NCI-H1436 (cell line): ENCODE measurements at places on chromosomes 11 and 22.
A peak's percentile ranks its signal among the peaks of the same experiment; 100 is the strongest.

DNA sequence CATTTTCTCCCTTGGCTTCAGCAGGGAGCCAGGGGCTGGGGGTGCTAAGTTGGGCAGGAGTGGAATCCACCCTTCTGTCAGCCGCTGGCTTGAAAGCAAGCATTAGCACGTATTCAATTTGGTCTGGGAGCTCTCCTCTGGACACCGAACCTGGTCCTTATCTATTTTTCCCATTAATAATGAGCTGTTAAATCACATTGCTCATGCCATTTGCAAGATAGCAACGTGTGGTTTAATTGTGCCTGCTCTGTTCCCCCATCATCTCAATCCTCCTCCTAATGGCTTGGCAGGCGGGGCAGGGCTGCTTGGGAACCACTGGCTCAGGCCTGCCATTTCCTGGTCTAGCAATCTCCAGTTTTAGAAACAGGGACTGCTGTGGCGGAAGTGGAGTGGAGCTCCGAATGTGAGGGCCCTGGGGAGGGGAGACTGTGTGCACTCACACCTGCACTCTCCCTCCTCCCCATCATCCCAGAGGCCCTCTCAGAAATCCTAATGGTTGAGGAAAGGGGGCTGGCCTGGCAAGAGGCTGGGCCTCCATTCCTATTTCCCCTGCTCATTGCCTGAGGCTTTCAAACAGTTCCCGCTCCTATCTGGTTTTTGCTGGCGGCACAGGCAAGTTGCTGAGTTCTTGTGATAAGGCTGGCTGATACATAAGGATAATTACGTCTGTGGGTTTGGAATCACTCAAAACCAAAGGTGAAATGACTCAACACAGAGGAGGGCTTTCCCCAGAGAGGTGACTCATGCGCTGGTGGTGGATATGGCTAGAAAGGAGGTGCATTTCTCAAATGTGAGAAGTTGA is 201.2 kb upstream of the E2F8 start:
- peak; percentile 32 for DNase-seq

GRCh38 chr11:11463405-11463804 is 110.4 kb upstream of the CSNK2A3 start:
- DNase-seq = peak; percentile 39

DNA sequence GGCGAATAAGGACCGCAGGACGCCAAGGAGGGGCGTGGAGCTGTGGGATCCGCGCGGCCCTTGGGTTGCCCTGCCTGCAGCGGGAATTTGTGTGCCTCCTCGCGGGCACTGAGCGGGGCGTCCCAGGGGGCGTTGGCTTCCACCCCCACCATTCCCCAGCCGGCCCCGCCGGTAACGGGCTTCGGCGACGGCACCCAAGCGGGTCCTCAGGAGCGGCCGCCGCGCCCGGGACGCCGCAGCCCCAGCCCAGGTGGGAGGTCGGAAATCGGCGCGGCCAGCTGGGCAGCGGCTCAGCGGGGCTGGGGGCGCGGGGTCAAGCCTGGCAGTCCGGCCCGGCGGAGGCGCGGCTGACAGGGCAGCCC is 320 bp downstream of the CLTCL1 start:
- peak; percentile 32 for DNase-seq

DNA sequence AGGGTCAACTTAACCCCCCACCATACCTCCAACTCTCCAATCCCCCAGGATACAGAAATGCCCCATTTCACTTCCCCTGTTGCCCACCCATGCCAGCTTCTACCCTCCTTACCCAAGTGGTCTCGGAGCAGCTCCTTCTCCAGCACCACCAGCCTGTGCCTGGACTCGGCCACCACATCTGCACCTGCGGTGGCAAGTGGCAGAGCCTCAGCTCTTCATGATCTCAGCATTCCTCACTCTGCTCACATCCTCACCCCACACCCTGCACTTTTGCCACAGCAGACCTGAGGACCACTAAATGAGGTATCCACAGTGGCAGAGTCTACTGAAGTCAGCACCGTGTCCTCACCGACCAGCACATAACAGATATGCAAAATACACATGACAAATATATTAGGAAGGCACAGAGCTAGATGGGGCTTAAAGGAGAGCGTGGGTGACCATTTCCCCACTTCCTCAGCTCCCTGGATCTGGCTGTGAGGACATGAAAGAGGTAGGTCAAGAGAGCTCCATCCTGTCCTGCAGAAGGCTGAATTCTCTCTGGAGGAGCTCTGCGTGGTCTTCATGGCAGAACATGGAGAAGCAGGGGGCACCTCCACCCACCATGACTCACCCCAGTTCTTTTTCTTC is 9.7 kb downstream of the NHERF4 start:
- no peak for DNase-seq

- no peak for DNase-seq
Measured at GRCh38 chr11:6834021-6834420, 11.5 kb upstream of the OR10A5 start.

GRCh38 chr22:44737406-44738346 is 14.7 kb upstream of the ARHGAP8 start:
- no peak for DNase-seq

- no peak for DNase-seq
Measured at GRCh38 chr11:96713301-96713700, 323.5 kb downstream of the JRKL start.

GRCh38 chr22:47309476-47309875 is 547.0 kb downstream of the TBC1D22A start:
- DNase-seq = no peak

- no peak for DNase-seq
Measured at GRCh38 chr11:44574610-44575287, 9.3 kb downstream of the CD82 start.

- no peak for DNase-seq
Measured at GRCh38 chr22:20843501-20843900, 15.1 kb downstream of the PI4KA start.

GRCh38 chr22:21791635-21792625 is 56.3 kb upstream of the YPEL1 start:
- DNase-seq = no peak

DNA sequence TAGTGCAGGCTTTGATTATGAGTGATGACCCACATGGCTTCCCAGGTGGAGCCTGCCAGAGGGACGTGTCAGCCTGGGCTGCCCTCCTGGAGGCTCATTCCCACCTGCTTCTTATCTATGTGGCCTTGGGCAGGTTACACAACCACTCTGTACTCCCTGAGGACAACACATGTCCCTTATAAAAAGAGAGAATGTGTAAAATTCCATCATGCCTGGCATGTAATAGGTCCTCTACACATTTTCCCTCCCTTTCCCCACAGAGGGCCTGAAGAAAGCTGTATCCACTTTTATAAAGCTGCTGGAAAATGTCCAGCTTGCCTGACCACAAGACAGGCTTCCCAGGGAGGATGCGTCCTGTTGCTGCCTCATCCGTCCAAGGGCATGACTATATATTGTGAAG is 55.0 kb upstream of the VSTM5 start:
- no peak for DNase-seq

GRCh38 chr11:58647866-58648265 is 25.4 kb downstream of the CNTF start:
- DNase-seq = no peak

DNA sequence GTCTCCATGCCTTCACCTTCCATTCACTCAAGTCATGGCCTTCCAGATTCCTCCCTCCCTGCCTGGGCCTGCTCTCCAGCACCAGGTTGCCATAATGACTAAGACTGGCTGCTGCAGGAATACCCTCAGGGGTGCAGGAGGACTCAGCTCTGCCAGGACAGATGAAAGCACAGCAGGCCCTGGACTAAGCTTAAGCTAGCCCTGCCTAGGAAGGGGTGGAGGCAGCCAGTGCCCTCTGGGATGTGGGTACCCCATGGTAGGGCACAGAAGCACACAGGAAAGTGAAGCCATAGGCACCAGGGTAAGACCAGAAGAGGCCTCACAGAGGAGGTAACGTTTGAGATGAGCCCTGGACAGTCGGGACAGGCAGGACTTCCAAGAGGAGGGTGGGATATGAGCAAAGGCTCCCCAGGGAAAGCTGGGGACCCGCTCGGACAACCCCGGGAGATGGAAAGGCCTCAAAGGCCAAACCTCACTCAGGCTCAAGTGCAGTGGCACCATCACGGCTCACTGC is 3.0 kb upstream of the RIN1 start:
- DNase-seq = no peak

GRCh38 chr11:20031155-20032001 is 128.9 kb downstream of the DBX1 start:
- no peak for DNase-seq

- no peak for DNase-seq
Measured at GRCh38 chr11:40203606-40204005, 1255.8 kb downstream of the LRRC4C start.

GRCh38 chr11:115502636-115503082 is 1.6 kb downstream of the CADM1 start:
- no peak for DNase-seq

GRCh38 chr11:76184551-76184993 is 21.7 kb downstream of the WNT11 start:
- DNase-seq = no peak

GRCh38 chr11:114232400-114233059 is 63.7 kb upstream of the NNMT start:
- no peak for DNase-seq

DNA sequence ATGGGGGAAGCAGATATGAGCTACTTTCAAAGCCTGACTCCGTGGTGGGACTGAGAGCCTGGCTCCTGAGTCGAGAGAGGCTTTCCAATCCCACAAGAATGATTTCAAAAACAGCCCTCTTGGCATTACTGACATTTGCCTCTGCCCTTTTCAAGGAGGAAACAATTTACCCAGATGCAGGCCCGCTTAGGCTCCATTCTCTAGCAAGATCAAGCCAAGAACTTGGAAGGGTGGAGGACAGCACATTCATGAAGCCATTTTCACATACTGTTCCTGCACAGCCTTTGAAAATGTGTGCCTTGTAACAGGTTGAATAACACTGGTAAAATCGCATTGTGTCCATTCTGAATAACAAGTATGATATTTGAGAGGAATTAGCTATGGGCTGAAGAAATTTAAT is 58.2 kb upstream of the EED start:
- no peak for DNase-seq

DNA sequence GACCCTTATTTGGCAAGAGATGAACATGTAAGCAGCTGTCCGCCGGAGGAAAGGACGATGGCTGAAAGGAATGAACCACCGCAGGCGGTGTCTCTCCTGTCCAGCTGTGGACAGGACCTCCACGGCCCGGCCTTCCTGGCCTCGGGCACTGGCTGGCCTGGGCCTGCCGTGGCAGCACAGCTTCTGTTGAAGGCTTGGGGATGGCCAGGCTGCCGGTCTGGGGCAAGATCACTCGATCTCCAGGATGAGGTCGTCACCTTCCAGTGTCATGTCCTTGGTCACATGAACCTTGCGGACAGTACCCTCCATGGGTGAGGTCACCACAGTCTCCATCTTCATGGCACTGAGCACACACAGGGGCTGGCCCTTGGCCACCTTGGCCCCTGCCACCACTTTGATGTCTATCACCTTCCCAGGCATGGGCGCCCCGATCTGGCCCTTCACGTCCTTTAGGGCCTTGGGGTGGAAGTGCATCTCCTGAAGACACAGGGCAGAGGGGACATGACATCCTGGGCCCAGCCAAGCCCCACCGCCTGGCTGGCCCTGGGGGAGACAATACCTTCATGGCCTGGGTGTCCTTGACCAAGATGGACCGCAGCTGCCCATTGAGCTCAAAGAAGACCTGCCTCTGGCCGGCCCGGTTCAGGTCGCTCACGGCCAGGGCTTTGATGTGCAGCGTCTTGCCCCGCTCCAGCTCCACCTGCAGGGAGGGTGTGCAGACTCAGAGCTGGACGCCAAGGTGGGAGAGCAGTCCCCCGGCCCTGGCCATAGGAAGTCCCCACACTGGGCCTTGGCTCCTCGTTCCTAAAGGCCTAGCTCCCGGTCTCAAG is 5.6 kb downstream of the RCE1 start:
- DNase-seq = no peak

DNA sequence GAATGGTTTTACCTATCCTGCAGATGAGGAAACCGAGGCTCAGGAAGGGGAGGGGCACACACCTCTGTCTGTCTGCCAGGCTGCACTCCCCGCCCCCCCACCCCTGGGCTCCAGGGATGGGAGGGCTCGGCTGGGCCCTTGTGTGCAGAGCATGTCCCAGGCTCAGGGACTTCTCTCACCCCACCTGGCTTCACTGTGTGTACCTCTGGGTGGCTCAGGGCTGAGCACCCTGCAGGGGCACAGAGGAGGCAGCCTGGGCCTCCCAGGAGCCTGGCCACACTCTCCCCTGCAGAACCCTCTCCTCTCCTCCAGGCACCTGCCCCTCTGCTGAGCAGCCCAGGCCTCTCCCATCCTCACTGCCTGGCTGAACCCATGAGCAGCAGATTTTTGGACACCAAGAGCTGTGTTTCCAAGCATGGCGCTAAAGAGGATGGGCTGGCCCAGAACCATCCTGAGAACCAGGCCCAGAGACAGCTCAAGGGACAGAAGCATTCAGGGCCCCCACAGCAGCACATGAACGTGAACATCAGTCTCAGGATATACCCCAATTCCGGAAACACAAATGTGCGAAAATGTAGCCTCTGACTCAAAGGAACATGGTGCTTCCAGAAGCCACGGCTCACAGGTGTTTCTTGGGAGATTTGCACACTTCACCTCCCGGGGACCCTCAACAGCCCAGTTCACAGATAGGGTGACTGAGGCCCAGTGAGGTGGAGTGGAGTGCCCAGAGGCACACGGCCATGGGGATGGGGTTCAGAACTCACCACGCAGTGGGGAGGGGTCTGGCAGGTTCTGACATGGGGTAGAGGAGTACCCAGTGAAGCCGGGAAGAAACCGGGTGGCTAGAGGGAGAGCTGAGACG is 10.5 kb downstream of the EMID1 start:
- DNase-seq = no peak

- DNase-seq = no peak
Measured at GRCh38 chr22:48378673-48379072, 1449.0 kb downstream of the BRD1 start.

DNA sequence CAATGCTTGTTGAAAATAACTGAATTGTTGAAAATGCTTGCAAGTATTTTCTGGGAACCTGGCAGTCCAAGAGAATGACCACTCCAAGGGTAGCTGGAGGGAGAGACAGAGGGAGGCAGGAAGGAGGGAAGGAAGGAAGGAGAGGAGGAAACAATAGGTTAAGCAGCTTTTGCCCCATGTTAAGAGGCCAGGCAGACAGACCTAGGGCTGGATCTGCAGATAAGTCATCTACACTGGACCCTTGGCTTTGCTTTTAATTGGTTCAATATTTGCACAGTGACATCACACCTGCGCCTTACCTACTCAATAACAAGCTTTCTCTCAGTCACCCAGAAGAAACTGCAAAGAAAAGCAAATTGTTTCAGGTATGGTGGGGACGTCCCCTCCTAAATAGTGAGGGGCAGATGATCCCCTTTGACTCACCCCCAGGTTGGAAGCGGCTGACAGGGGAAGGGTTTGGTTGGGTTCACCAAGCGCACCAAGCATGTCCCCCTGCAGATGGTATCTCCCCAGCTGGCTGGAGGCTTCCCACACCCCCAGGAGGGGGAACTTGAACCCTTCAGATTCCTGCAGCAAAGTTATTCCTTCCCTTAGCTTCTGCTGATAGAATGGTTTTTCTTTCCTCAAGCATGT is 24.3 kb downstream of the MYH9 start:
- DNase-seq = no peak

DNA sequence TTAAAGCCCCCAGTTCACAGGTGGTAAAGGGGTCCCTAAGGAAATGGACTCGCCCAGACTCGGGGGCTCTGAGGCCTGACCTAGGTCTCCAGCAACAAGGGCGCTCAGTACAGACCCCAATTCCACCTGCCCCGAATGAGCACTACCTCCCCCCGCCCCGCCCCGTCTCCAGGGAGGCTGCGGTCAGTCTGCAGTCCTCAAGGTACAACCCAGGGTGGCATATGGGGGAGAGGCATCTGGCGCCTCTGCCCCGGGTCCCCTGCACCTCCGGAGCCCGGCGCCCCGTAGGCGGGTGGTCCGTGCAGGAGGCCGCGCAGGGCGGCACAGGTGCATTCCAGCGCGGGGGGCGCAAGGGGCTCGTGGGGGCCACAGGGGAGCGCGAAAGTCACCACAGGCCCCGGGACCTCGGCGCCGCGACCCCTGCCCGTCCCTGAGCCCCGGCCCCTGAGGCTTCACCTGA is 361 bp downstream of the CTSD start:
- no peak for DNase-seq
